ENCODE measurements at places on chromosomes 16 and 17.

GRCh38 chr17:36510636-36511035 is 24.0 kb downstream of the MYO19 start:
- DNase-seq, result no peak

DNA sequence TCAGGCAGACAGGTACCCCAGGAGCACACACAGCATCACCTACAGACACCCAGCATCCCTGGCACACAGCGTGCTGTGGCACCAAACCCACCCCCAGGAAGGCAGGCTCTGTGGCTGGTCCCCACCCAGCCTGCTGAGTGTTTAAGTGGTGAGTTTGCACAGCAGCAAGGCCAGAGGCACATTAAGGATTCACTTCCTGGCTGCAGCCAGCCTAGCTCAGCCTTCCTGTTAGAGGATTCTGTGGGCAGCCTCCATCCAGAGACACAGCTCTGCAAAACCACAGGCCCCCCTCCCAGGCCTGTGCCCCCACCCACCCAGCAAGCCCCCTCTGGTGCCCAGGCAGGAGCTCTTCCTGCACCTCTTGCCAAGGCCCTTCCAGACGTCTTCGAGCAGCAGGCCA is 36.1 kb upstream of the PHB1 start:
- DNase-seq, result no peak

- no peak for DNase-seq
Measured at GRCh38 chr17:40597556-40598300, 32.5 kb upstream of the CCR7 start.

DNA sequence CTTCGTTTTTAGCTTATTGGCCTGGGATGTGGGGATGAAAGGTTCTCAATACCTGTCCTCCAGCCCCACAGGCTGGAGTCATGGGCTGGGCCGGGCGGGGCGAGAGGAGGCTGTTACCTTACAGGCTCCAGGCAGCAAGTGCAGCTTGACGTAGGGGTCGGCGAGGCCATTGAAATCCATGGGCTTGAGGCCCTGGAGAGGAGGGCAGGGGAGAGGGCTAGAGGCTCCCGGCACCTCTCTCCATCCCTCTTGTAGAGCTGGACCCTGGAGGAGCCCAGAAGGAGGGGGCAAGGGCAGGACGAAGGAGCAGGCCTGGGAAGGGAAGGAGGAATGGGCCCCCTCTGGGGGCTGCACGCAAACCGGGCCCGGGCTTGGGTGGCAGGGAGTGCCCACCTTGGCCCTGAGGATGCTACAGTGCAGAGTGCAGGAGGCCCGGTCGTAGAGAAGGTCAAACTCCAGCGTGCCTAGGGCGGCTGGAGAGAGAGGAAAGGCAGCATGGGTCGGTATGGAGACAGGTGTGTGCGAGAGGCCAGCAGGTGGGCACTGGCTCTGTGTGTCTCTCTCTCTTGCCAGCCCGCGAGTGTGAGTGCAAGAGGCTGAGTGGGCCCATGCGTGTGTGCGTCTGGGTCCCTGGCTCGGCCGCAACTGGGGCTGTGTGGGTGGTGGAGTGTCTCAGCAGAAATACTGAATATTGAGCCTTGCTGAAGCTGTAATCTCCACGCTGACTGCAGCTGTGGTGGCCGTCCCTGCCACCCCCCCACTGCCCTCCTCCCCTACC is 1.6 kb downstream of the DOC2A start:
- no peak for DNase-seq

- no peak for DNase-seq
Measured at GRCh38 chr17:79372470-79373238, 238.2 kb downstream of the RBFOX3 start.

DNA sequence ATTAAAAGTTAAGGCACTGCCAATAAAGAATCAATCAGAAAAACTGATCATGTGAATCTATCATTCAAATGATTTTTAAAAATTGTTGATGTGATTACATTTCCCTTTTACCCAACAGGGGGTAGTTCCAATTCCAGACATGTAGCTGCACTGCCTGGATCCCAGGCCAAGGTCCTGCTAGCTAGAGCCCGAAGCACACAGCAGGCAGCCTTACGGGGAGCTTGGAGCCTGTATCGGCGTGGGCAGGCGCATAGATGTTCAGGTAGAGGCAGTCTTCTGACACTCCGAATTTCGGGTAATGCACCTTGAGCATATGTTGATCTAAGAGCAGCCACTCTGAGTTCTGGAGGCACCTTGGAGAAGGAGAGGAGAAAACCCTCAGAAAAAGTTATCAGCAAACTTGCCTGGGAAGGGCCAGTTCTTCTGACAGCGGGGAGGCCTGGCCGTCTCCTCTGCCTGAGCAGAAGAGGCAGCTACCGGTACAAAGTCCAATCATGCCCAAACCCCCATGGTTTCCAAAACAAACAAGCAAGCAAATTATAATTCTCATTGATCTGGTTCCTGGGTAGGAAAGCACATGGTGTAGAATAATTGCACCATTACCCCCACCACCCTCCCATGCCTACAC is 3.6 kb downstream of the CES5A start:
- DNase-seq, result no peak

DNA sequence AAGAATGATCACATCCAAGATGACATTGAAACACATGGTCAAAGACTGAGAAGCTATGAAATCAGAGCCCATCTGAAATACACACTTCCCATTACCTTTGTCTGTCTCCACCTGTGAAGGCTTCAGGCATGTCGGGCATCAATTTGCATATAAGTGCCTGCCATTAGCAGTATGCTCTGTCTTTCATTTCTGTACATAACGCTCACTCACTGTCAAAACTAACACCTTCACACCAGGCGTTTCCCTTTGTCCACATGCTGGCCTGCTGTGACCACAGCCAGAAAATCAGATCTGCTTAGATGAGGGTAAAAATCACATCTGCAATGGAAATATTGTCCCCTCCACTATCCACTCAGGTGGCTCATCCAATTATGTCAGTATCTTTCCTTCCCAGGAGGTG is 524.8 kb downstream of the TOX3 start:
- DNase-seq, result no peak

- DNase-seq, result no peak
Measured at GRCh38 chr16:53953336-53953735, 249.4 kb downstream of the FTO start.
